ENCODE measurements at places on chromosomes 3 and 15.

GRCh38 chr15:37995461-37996347 lies 61.3 kb downstream of the TMCO5A start:
- no peak overlapping the region for H3K4me3 ChIP-seq
- H3K27ac ChIP-seq, result no peak overlapping the region
- H3K27me3 ChIP-seq, result no peaks in the 10 kb centered on the region
- DNase-seq, result no peak
- no peaks in the 10 kb centered on the region for H3K4me1 ChIP-seq
- H3K36me3 ChIP-seq, result no peaks in the 10 kb centered on the region

DNA sequence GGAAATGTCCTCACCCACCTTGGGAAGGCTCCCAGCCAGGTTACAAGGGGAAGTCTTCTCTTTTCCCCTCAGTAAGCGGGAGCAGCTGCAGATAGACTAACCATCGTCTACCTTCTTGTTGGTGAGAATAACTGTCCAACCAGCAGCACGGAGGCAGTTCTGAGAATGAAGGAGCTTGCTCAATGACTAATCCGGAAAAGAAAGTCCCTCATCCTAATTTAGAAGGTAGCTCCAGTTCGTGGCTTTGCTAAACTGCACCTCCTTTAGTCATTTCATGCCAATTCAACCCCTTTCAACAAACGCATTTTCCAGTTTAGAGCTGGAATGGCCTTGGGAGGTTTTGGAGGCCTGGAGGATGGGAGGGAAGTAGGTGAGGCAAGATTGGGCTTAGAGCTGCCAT lies 527.4 kb upstream of the PROK2 start:
- no peaks in the 10 kb centered on the region for H3K27me3 ChIP-seq
- H3K4me1 ChIP-seq, result peaks cover 20% of the 10 kb centered on the region
- DNase-seq, result no peak
- H3K27ac ChIP-seq, result no peak overlapping the region
- H3K4me3 ChIP-seq, result no peak overlapping the region
- H3K36me3 ChIP-seq, result no peaks in the 10 kb centered on the region

DNA sequence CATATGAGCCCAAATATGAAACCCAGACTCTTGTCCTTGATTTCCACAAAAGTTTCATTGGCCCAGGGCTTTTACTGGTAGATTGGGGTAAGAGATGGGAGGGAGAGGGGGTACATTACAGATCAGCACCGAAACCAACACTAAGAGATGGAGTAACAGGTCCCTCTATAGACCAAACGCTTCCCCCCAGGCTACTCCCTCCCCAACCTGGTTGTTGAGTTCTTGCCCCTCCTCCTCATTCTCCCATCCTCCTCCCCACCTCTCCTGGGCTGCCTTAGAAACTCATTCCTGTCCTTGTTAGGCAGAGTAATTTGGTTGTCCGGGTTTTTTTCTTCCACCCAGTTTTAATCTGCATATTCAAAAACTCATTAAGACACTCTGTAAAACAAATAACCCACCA lies 74.1 kb downstream of the MESD start:
- H3K36me3 ChIP-seq, result no peaks in the 10 kb centered on the region
- H3K4me3 ChIP-seq, result no peak overlapping the region
- DNase-seq, result no peak
- H3K27ac ChIP-seq, result no peak overlapping the region
- no peaks in the 10 kb centered on the region for H3K4me1 ChIP-seq

DNA sequence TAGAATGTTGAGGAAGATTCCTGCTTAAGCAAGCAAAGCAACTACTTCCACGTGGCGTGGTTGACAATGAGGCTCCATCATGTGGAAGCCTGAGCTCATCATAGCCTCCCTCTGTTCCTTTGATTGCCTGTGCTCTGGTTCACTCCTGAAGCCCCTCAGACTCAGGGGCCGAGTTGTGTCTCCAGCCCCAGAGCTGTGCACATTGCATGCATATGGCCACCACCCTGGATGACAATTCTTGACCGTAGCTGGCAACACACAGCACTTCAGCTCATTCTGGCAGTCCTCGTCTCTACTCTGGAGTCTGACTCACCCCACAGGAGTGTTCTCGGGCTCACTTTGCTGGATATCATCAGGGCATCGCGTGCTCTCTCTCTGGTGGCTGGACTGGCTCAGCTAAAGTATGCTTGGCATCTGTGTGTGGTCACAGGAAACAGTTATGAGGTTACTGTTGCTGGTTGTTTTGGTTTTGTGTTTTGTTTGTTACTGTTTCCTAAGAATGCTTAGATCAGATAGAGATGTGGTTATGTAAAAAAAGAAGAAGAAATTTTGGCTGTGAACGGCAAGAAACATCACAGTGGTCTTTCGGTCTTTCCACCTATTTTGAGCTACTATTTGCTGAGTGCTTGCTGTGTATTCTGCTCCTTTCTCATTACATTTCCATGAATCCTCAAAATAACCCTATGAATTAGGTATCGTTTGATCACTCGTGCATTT lies 41.6 kb upstream of the MRPS22 start:
- H3K4me3 ChIP-seq, result no peak overlapping the region
- H3K27ac ChIP-seq, result no peak overlapping the region
- H3K27me3 ChIP-seq, result no peaks in the 10 kb centered on the region
- H3K36me3 ChIP-seq, result no peaks in the 10 kb centered on the region
- no peak for DNase-seq

- no peaks in the 10 kb centered on the region for H3K27me3 ChIP-seq
- no peak for DNase-seq
- no peak overlapping the region for H3K4me3 ChIP-seq
- H3K27ac ChIP-seq, result no peak overlapping the region
- H3K36me3 ChIP-seq, result no peaks in the 10 kb centered on the region
Measured at GRCh38 chr3:152591515-152591914, 243.4 kb upstream of the P2RY1 start.

GRCh38 chr3:129182390-129183185 lies 1.1 kb downstream of the CNBP start:
- peak; percentile 24 for DNase-seq
- no peaks in the 10 kb centered on the region for H3K27me3 ChIP-seq
- H3K27ac ChIP-seq, result peak overlapping the region; percentile 99
- H3K36me3 ChIP-seq, result no peaks in the 10 kb centered on the region
- H3K4me3 ChIP-seq, result peak overlapping the region; percentile 85

- H3K36me3 ChIP-seq, result no peaks in the 10 kb centered on the region
- H3K27ac ChIP-seq, result no peak overlapping the region
- H3K4me3 ChIP-seq, result no peak overlapping the region
- H3K4me1 ChIP-seq, result no peaks in the 10 kb centered on the region
- DNase-seq, result no peak
Measured at GRCh38 chr15:60022379-60022741, 18.2 kb downstream of the FOXB1 start.

DNA sequence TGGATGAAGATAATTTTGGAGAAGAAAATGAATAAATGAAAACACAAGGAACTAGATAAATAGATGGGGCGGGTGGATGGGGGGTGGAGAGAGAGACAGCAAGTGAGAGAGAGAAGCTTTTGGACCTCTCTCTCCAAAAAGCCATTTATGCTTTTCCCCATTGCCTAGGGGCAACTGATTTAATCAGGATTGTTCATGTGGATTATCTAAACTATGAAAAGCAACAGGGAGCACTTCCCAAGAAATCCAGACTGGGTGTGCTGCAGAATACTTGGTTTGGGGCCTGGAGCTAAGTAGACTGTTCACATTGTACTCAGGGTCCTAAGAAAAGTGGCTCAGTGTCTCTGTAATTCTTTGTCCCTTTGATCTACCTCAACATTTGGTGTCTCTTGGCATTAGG lies 367.0 kb downstream of the TIGIT start:
- no peak overlapping the region for H3K4me3 ChIP-seq
- H3K4me1 ChIP-seq, result peaks cover 10% of the 10 kb centered on the region
- no peaks in the 10 kb centered on the region for H3K27me3 ChIP-seq
- H3K27ac ChIP-seq, result peak overlapping the region; percentile 14

- peaks cover 3% of the 10 kb centered on the region for H3K4me1 ChIP-seq
- H3K27me3 ChIP-seq, result no peaks in the 10 kb centered on the region
- no peaks in the 10 kb centered on the region for H3K36me3 ChIP-seq
- DNase-seq, result no peak
Measured at GRCh38 chr3:196168808-196169391, 42.3 kb downstream of the ZDHHC19 start.

DNA sequence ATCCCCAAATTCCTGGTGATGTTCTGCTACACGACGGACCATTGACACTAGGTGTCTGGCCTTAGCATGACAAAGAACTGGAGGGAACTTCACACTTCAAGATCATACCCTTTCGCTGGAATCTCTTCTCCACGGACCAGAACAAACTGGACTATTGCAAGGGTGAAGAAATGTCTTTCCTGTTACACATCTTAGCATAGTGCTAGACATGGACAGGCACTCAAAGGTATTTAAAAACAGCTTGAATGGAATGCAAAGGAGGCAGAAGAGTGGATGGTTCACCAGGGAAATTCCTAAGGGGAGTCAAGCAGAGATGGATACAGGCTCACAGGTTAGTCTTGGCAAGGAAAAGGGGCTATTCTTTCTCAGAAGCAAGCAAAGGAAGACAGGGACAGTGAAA lies 33.5 kb upstream of the PDZRN3 start:
- H3K27me3 ChIP-seq, result no peaks in the 10 kb centered on the region
- H3K27ac ChIP-seq, result no peak overlapping the region
- H3K4me3 ChIP-seq, result no peak overlapping the region
- H3K4me1 ChIP-seq, result no peaks in the 10 kb centered on the region
- no peaks in the 10 kb centered on the region for H3K36me3 ChIP-seq

DNA sequence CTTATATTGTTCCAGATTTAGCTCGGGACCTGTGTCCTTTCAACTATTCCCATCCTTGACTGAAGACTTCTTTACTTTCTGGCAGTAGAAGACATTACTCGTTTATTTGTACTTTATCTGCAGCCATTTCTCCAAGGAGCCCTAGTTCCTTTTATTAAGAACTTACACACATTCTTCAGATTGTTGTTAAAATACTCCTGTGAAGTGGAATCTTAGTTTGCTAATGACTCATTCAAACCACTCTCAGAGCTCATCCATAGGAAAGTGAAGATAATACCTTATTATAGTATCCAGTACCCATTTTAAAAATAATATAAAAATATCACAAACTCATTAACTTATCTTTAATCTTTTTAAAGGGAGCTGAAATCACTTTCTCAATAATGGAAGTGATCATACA lies 63.5 kb downstream of the C3orf70 start:
- peaks cover 8% of the 10 kb centered on the region for H3K4me1 ChIP-seq
- H3K27ac ChIP-seq, result no peak overlapping the region
- H3K27me3 ChIP-seq, result no peaks in the 10 kb centered on the region

DNA sequence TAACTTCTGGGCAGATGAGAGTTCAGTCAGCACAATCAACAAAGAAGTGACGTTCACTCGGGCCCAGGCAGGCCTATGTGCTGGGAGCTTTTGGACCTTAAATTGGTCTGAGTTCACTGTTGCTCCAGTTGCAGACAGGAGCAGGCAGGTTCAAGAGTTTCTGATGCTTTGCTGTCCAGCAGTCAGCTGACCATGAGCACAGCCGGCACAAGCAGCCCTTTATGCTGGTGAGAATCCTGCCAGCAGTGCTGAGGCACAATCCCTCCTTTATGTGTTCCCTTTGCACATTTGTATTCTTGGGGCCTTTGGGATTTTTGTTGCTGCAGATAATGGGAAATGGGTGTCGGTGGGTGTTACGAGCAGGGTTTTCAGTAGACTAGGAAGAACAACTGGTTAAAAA lies 81.2 kb upstream of the GOLGA8J start:
- no peak overlapping the region for H3K4me3 ChIP-seq
- H3K27ac ChIP-seq, result no peak overlapping the region
- no peak for DNase-seq
- peaks cover 14% of the 10 kb centered on the region for H3K4me1 ChIP-seq
- no peaks in the 10 kb centered on the region for H3K27me3 ChIP-seq

- no peaks in the 10 kb centered on the region for H3K36me3 ChIP-seq
- H3K4me3 ChIP-seq, result no peak overlapping the region
- no peaks in the 10 kb centered on the region for H3K27me3 ChIP-seq
- no peak for DNase-seq
- no peak overlapping the region for H3K27ac ChIP-seq
- H3K4me1 ChIP-seq, result peaks cover 26% of the 10 kb centered on the region
Measured at GRCh38 chr3:61824553-61825135, 263.3 kb downstream of the PTPRG start.

- peaks cover 6% of the 10 kb centered on the region for H3K27me3 ChIP-seq
- DNase-seq, result no peak
- no peak overlapping the region for H3K4me3 ChIP-seq
- no peaks in the 10 kb centered on the region for H3K4me1 ChIP-seq
Measured at GRCh38 chr3:187685948-187686347, 15.8 kb upstream of the SST start.

GRCh38 chr3:79490165-79491028 lies 277.4 kb downstream of the ROBO1 start:
- peaks cover 3% of the 10 kb centered on the region for H3K4me1 ChIP-seq
- H3K27ac ChIP-seq, result no peak overlapping the region
- H3K27me3 ChIP-seq, result no peaks in the 10 kb centered on the region
- no peaks in the 10 kb centered on the region for H3K36me3 ChIP-seq
- H3K4me3 ChIP-seq, result no peak overlapping the region

- no peak overlapping the region for H3K27ac ChIP-seq
- H3K4me1 ChIP-seq, result no peaks in the 10 kb centered on the region
- H3K27me3 ChIP-seq, result no peaks in the 10 kb centered on the region
- no peak for DNase-seq
Measured at GRCh38 chr3:129286081-129286480, 7.4 kb downstream of the HMCES start.

DNA sequence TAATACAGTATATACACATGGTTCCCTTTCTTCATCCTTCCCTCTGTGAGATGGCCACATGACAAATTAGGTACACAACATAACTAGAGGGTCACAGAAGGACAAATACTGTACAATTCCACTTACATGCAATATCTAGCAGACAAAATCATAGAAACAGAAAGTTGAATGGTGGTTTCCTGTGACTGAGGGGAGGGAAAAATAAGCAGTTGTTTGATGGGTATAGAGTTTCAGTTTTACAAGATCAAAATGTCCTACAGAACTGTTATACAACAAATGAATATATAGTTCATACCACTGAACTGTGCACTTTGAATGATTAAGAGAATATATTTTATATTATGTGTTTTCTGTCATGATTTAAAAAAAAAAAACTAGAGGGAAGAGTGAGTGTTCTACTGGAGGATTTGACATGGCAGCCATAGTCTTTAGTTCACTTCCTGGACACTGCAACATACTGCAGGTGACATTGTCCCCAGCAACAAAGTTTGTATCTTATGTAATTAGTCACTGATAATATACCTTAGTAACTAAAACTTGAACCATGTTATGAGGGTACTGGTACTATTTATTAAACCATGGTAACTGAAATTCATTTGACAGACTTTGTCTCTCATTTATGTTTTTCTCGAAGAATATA lies 37.2 kb downstream of the CCDC54 start:
- no peaks in the 10 kb centered on the region for H3K27me3 ChIP-seq
- H3K4me1 ChIP-seq, result no peaks in the 10 kb centered on the region
- DNase-seq, result no peak
- no peak overlapping the region for H3K27ac ChIP-seq
- H3K4me3 ChIP-seq, result no peak overlapping the region

GRCh38 chr3:186319945-186320344 lies 42.1 kb downstream of the DGKG start:
- no peak for DNase-seq
- no peaks in the 10 kb centered on the region for H3K36me3 ChIP-seq
- no peak overlapping the region for H3K4me3 ChIP-seq
- no peaks in the 10 kb centered on the region for H3K27me3 ChIP-seq

GRCh38 chr3:139465636-139466035 lies 10.7 kb downstream of the RBP2 start:
- no peaks in the 10 kb centered on the region for H3K27me3 ChIP-seq
- H3K4me3 ChIP-seq, result no peak overlapping the region
- no peak overlapping the region for H3K27ac ChIP-seq
- H3K4me1 ChIP-seq, result no peaks in the 10 kb centered on the region
- no peaks in the 10 kb centered on the region for H3K36me3 ChIP-seq
- DNase-seq, result no peak

- H3K27ac ChIP-seq, result no peak overlapping the region
- no peak for DNase-seq
- no peaks in the 10 kb centered on the region for H3K4me1 ChIP-seq
- no peaks in the 10 kb centered on the region for H3K27me3 ChIP-seq
- H3K36me3 ChIP-seq, result no peaks in the 10 kb centered on the region
- no peak overlapping the region for H3K4me3 ChIP-seq
Measured at GRCh38 chr3:162022911-162023310, 526.3 kb downstream of the OTOL1 start.
